ENCODE measurements at places on chromosomes 5 and 9.
A peak's percentile ranks its signal among the peaks of the same experiment; 100 is the strongest.

DNA sequence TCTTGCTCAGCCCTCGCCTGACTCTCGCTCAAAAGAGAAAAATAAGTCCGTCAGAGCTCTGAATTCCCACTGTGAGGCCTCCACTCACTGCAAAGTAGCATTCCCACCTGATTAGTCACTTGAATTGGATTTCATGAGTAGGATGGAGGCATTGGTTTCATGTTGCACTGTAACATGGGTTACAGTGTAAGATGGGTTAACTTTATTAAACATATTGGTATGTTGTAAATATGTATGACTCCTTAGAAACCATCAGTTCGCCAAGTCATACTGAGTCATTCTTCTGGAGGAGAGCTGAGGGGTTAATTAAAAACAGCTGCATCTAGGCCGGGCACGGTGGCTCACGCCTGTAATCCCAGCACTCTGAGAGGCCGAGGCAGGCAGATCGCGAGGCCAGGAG is 93.8 kb upstream of the BNC2 start:
- H3K27ac ChIP-seq = no peak overlapping the region
- H3K4me1 ChIP-seq = no peaks in the 10 kb centered on the region

GRCh38 chr5:109242518-109242917 is 167.3 kb downstream of the PJA2 start:
- peaks cover 17% of the 10 kb centered on the region for H3K36me3 ChIP-seq
- H3K27me3 ChIP-seq = peaks cover 4% of the 10 kb centered on the region
- DNase-seq = no peak
- H3K4me3 ChIP-seq = no peak overlapping the region

DNA sequence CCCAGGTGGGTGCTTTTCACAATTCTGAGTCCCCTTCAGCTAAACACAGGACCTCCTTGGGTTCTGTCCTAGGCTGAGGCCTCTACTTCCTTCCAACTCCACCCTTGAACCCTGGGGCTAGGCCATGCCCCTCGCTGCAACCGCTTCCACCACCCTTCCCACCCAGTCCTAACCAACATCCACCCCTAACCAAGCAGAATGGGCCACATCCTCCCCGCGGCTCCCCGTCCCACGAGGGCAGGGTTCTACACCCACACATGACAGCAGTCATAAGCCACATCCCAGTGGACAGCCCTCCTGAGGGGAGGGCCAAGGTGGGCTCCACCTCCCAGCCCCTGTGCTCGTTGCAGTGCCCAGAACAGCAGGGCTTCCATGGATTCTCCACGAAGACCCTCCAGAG is 65.8 kb downstream of the SHB start:
- H3K36me3 ChIP-seq = no peaks in the 10 kb centered on the region
- H3K27ac ChIP-seq = no peak overlapping the region
- DNase-seq = no peak

GRCh38 chr5:127411381-127411780 is 106.1 kb upstream of the PRRC1 start:
- H3K27me3 ChIP-seq = peaks cover 4% of the 10 kb centered on the region
- no peak overlapping the region for H3K27ac ChIP-seq
- H3K4me3 ChIP-seq = no peak overlapping the region
- H3K36me3 ChIP-seq = no peaks in the 10 kb centered on the region

GRCh38 chr9:122551371-122551770 is 1.5 kb upstream of the OR1N2 start:
- H3K27me3 ChIP-seq = peaks cover 3% of the 10 kb centered on the region
- H3K36me3 ChIP-seq = peaks cover 7% of the 10 kb centered on the region
- no peak for DNase-seq
- no peak overlapping the region for H3K27ac ChIP-seq

- peaks cover 23% of the 10 kb centered on the region for H3K36me3 ChIP-seq
- H3K4me3 ChIP-seq = no peak overlapping the region
- H3K27me3 ChIP-seq = no peaks in the 10 kb centered on the region
- peaks cover 27% of the 10 kb centered on the region for H3K4me1 ChIP-seq
- no peak overlapping the region for H3K27ac ChIP-seq
- DNase-seq = no peak
Measured at GRCh38 chr9:120391691-120392090, 188.3 kb downstream of the CDK5RAP2 start.

GRCh38 chr9:115690786-115691496 is 462.6 kb upstream of the PAPPA start:
- H3K36me3 ChIP-seq = no peaks in the 10 kb centered on the region
- DNase-seq = no peak
- no peaks in the 10 kb centered on the region for H3K4me1 ChIP-seq
- H3K27ac ChIP-seq = no peak overlapping the region

DNA sequence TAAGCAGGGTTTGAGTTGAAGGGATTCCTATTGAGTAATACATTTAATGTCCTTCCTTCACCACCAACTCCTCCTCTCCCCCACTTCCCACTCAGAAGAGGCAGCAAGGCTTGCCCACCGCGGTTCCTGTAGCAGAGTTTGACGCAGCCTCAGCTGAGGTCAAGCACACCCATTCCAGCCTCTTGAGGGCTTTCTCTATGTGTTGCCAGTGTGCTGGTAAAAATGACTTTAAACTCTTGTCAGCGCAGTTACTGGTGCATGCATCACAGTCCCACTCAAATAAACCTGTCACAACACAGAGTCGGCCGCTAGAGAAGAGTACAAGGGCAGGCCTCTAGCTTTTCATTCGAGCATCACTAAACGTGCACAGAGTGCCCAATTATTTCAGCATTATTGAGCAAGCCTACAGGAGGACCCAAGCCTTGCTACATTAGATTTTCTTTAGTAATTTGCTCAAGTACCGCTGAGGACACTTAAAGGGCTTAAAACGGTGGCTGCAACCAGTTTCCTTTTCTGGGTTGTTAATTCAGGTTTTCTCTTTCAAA is 79.6 kb downstream of the TLE4 start:
- no peaks in the 10 kb centered on the region for H3K27me3 ChIP-seq
- no peak overlapping the region for H3K4me3 ChIP-seq
- H3K27ac ChIP-seq = no peak overlapping the region

GRCh38 chr5:149448831-149449714 is 70.0 kb upstream of the IL17B start:
- H3K36me3 ChIP-seq = no peaks in the 10 kb centered on the region
- H3K27ac ChIP-seq = no peak overlapping the region
- H3K4me1 ChIP-seq = peaks cover 3% of the 10 kb centered on the region
- no peak for DNase-seq
- H3K4me3 ChIP-seq = no peak overlapping the region

- no peaks in the 10 kb centered on the region for H3K4me1 ChIP-seq
- no peaks in the 10 kb centered on the region for H3K36me3 ChIP-seq
- no peak overlapping the region for H3K4me3 ChIP-seq
- no peak for DNase-seq
Measured at GRCh38 chr9:111843971-111844370, 49.2 kb upstream of the SHOC1 start.

DNA sequence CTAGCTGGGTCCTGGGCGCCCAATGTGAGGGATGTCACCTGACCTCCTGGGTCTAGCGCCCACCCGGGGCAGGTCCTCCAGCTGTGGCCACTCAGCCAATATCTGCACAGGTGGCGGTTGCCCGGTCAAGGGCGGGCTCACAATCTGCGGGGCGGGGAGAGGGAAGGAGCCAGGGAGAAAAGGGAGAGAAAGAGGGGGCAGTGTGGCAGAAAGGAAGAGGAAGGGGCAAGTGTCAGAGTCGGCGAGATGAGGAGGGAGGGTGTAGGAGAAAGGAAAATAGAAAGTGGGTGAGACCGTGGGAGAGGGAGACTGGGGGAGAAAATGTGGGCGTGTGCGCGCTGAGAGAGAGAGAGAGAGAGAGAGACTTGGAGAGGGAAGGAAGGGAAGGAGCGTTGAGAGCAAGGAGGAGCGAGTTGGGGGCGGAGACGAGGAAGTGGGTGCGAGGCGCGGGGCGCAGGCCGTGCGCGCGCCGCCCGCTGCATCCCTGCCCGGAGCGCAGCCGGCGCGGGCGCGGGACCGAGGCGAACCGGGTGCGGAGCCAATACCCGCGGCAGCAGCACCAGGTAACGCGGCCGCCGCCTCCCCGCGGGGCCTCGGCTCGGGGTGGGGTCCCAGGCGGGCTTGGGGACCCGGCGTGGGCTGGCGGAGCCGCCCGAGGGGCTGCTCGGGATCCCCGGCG is at the start of gene HRH2:
Gene HRH2 (plus strand): TSS at position 479 of the 679 bp plus-strand sequence. CDS start 25,163 bp downstream, outside the sequence.
- peaks cover 76% of the 10 kb centered on the region for H3K4me1 ChIP-seq
- H3K36me3 ChIP-seq = peaks cover 63% of the 10 kb centered on the region
- peaks cover 5% of the 10 kb centered on the region for H3K27me3 ChIP-seq
- peak within 1 kb of the TSS; percentile 88 for H3K27ac ChIP-seq
- peak; percentile 73 for DNase-seq

DNA sequence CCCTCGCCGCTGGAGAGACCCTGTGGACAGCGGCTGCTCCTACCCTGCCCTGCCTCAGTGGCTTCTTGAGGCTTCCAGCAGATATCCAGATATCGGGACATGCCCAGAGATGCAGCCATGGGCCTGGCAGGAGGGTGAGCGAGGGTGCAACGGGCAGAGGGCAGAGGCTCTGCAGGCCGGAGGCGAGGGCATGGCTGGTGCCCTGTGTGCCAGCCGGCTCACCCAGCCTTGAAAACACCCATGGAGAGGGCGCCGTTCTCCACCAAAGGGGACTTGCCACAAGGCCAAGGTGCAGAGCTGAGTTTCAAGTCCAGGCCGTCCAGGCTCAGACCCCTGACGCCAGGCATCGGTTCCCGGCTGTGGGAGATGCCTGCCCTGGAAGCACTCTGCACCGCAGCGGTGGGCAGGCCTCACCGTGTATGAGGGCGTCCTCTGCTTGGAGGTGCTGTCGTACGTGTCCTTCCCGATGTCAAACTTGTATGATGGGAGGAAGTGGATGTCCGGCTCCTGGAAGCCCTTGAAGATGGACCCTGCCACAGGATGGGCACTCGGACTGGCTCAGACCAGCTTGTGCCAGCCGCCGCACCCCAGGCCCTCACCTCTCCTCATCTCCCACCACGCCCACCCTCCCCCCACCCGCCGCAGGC is 8.9 kb downstream of the INPP5E start:
- H3K4me3 ChIP-seq = no peak overlapping the region
- no peaks in the 10 kb centered on the region for H3K27me3 ChIP-seq
- peaks cover 2% of the 10 kb centered on the region for H3K36me3 ChIP-seq
- no peaks in the 10 kb centered on the region for H3K4me1 ChIP-seq
- no peak overlapping the region for H3K27ac ChIP-seq

- no peak overlapping the region for H3K27ac ChIP-seq
- no peak overlapping the region for H3K4me3 ChIP-seq
- no peaks in the 10 kb centered on the region for H3K27me3 ChIP-seq
Measured at GRCh38 chr5:11602298-11602697, 301.9 kb downstream of the CTNND2 start.

- DNase-seq = no peak
- H3K36me3 ChIP-seq = no peaks in the 10 kb centered on the region
- no peaks in the 10 kb centered on the region for H3K4me1 ChIP-seq
- no peaks in the 10 kb centered on the region for H3K27me3 ChIP-seq
- H3K27ac ChIP-seq = no peak overlapping the region
- no peak overlapping the region for H3K4me3 ChIP-seq
Measured at GRCh38 chr5:160805376-160805775, 46.6 kb downstream of the ATP10B start.

DNA sequence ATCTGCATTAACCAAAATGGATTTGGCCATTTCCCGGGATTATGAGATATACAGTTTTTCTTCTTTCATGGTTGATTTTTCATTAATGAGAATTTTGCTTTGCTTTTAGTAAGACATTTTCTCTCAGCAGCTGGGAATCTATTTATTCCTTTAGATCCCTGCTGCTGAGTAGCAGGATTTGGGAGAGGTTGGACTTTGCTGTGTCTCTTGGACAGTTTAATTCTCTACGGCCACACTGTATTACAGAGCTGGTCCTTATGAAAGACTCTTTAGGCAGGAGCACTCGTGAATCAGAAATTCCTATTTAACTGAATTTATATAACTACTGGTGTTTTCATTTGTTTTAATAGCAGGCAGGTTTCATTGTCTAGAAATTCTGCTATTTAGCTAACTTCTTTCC is 1.6 kb downstream of the UNC13B start:
- H3K4me3 ChIP-seq = no peak overlapping the region
- H3K27ac ChIP-seq = no peak overlapping the region
- H3K36me3 ChIP-seq = no peaks in the 10 kb centered on the region
- H3K27me3 ChIP-seq = peaks cover 12% of the 10 kb centered on the region
- H3K4me1 ChIP-seq = peaks cover 12% of the 10 kb centered on the region
